T-helper 2 cell treated with Interferon-gamma antibody and Interleukin-4, amounts not matched to agents 100 ng/mL and 5 ng/mL, for 36 hours (primary cell): ENCODE measurements at places on chromosomes 3 and 15. TPM values are rescaled to one million over a fixed set of nuclear protein-coding genes. Genes with fewer than 3 reads are reported as not detected.

Gene DYNC1LI1
- total RNA-seq: 29.1 and 30.5 TPM in 2 replicates

Gene LDHAL6B
- total RNA-seq: not detected in 2 replicates

Gene PLA1A
- total RNA-seq: not detected in 2 replicates

Gene CCR5
- 8.9 TPM in 2 replicates for total RNA-seq

Gene CHRNB4
- not detected in 2 replicates for total RNA-seq
